ENCODE measurements at places on chromosomes 13 and 19.
A peak's percentile ranks its signal among the peaks of the same experiment; 100 is the strongest.

- DNase-seq, result no peak
These were observed 38.4 kb downstream of the GNG7 start for GRCh38 chr19:2663920-2664571.

GRCh38 chr13:107376341-107377125, 808.6 kb upstream of the ARGLU1 start:
- DNase-seq, result peak; percentile 16

- DNase-seq, result peak; percentile 12
These were observed 44.2 kb upstream of the RNF113B start for GRCh38 chr13:98221234-98221633.

DNA sequence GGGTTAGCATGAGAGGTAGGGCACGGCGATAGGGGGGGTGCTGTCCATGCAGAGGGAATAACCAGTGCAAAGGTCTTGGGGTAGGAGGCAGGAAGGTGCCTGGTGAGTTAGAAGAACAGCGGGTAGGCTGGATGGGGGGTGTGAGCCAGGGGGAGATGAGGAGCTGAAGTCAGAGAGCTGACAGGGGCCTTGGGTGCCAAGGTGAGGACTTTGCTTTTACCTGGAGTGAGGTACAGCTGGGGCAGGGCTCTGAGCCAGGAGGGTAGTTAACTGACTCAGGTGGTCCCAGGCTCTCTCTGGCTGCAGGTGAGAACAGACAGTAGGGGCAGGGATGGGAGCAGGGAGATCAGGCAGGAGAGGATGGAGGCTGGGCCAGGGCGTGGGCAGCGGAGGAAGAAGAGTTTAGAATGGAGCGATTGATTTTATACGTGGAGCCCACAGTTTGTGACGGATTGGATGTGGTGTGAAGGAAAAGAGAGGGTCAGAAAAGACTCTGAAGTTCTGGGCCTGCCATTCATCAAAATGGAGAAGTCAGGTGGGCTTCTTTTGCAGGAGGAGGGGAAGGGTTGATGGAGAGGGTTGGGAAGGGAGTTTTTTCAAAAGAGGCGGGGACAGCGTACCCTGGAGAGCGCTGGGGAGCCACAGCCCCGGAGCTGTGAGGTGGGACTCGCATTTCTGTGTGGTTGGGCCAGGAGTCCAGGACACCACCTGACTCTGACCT, 1.2 kb upstream of the GRAMD1A start:
- no peak for DNase-seq

- no peak for DNase-seq
These were observed 19.6 kb downstream of the MTMR6 start for GRCh38 chr13:25267715-25268114.

DNA sequence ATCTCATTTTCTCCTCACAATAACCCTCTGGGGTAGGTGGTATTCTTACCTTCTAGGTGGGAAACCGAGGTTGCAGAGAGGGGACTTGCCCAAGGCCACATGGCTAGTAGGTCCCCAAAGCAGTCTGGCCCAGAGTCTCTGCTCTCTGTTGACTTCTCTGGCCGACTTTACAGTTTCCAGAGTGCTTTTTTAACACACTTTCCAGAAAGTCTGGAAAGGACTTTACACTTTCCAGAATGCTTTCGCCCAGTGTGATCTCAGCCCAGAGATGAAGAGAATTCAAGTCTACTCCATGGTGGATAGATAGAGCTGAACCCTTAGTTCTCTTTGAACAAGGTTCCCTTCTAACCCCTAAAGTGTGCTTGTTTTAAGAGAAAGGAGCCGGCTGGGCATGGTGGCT, 12.2 kb downstream of the ARHGAP35 start:
- no peak for DNase-seq

DNA sequence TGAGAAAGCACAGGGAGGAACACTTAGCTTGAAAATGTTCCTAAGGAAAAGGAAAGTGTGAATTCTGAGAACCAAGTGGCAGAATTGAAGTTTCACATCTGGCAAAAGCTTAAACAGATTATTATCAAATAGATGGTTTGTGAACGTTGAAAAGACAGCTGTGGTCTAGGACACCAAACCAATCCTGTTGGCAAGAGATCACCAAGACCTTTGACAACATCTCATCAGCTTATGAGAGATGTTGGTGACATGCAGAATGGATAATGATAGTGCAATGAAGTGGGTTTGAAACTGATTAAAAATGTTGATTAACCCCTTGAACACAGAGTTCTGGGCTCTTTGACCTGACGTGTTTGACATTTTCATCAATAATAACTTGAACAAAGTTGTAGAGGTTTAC, 74.6 kb upstream of the GPR183 start:
- no peak for DNase-seq

- no peak for DNase-seq
These were observed 6.7 kb upstream of the RANBP3 start for GRCh38 chr19:5984600-5984999.

All from NCI-H446 treated with DMSO at 0.1 percent for 48 hours (cell line).